ENCODE measurements at places on chromosomes 6 and 20.

- no peak for DNase-seq
Measured at GRCh38 chr6:25922301-25922700, 8.2 kb downstream of the SLC17A2 start.

DNA sequence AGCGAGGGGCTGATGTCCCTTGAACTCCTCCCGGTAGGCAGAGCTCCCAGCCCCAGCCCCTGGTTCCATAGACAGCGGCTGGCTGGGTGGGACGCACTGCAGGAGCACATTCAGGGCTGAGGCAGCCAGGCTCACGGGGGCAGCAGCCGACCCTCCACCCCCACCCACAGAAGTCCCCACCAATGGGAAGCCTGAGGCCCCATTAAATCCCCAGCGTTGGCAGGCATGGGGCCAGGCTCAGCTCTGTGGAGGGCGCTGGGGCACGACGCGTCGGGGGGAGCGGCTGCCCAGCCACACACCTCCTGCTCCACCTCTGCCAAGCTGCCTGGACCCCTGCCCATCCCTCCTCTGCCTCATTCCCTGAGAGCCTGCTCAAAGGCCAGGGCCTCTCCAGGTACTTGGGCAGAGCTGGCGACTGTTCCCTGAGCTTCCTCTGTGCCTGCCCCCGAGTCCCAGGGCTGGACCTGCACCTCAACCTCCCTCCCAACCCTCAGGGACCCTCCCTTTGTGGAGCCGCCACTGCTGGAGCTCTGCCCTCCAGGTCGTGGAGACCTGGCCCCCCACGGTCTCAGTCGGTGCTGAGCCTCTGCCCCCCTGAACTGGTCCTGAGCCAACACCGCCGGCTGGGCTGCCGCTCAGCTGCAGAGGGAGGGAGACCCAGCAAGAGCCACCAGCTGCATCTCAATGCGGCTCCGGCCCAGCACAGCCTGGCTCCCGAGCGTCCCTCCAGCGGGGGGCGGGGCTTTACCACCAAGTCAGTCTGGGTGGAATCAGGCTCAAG lies 9.1 kb downstream of the CHRNA4 start:
- DNase-seq: peak; percentile 85

DNA sequence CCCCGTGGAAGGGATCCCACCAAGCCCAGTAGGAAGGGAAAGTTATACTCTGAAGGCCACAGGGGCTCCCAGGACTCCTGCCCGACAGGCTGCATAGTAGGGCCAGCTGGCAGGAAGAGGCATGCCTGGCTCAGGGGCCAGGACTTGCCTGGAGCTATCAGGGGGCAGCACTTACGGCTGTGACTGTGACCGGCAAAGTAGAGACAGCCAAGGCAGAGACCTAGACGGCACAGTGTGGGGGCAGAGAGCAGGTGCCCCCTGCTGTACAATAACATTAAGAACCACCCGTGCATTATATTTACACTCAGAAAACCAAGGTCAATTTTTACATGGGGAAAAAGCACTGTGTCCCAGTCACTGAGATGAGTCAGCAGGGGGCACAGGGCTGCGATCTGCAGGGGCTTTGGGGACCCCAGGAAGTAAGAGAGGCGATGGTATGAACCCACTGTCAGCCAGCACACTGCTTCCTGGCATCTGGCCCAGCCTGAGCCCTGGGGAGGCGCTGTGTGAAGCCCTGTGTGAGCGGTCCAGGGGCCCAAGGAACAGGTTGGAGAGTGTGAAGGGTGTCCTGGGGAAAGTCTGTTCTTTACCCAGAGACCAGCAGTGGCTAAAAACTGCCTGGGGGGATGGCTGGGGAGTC lies 9.9 kb downstream of the CCDC167 start:
- DNase-seq: no peak

GRCh38 chr6:52053038-52053695 lies 34.2 kb downstream of the PKHD1 start:
- DNase-seq: no peak

DNA sequence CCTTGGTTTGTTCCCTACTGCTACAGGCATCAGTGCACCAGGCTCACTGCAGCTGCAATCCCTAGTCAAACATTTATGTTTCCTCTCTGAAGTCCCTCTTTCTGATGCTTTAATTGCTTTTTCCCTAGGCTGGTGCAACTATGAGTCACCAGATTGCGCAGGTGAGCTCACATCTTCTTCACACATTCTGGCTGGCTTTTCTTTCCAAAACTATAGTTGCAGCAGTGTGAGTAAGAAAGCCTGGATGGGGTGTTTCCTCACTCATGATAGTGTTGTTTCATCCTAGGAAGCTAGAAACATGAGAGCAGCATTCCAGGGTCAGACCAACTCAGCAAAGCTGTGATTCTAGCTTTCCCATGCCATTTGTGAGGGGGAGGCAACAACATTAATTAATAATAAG lies 296.4 kb downstream of the PAX1 start:
- DNase-seq: no peak

- no peak for DNase-seq
Measured at GRCh38 chr6:1009103-1009502, 302.8 kb upstream of the FOXQ1 start.

- no peak for DNase-seq
Measured at GRCh38 chr6:87846434-87846833, 144.4 kb upstream of the AKIRIN2 start.

- DNase-seq: peak; percentile 4
Measured at GRCh38 chr6:140485740-140486449, 1111.4 kb upstream of the CITED2 start.

GRCh38 chr20:1265226-1265915 lies 723 bp upstream of the SNPH start:
- DNase-seq: no peak

DNA sequence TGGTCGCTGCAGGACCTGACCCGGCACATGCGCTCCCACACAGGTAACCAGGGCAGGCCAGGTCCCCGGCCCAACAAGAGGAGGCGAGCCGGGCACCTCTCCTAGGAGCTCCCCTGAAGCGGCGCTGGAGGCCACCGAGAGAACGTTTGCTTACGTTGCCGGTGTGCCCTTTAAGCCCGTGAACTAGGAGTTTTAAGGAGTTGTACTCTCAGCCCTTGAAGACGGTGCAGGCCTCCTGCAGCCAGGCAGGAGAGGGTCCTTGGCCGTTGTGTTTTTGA lies 65.9 kb downstream of the SSR1 start:
- no peak for DNase-seq

GRCh38 chr6:56505512-56506260 lies 137.0 kb downstream of the DST start:
- DNase-seq: no peak

- no peak for DNase-seq
Measured at GRCh38 chr6:28751963-28752350, 171.8 kb downstream of the TRIM27 start.

GRCh38 chr6:46985943-46986342 lies 56.2 kb downstream of the ADGRF1 start:
- no peak for DNase-seq

DNA sequence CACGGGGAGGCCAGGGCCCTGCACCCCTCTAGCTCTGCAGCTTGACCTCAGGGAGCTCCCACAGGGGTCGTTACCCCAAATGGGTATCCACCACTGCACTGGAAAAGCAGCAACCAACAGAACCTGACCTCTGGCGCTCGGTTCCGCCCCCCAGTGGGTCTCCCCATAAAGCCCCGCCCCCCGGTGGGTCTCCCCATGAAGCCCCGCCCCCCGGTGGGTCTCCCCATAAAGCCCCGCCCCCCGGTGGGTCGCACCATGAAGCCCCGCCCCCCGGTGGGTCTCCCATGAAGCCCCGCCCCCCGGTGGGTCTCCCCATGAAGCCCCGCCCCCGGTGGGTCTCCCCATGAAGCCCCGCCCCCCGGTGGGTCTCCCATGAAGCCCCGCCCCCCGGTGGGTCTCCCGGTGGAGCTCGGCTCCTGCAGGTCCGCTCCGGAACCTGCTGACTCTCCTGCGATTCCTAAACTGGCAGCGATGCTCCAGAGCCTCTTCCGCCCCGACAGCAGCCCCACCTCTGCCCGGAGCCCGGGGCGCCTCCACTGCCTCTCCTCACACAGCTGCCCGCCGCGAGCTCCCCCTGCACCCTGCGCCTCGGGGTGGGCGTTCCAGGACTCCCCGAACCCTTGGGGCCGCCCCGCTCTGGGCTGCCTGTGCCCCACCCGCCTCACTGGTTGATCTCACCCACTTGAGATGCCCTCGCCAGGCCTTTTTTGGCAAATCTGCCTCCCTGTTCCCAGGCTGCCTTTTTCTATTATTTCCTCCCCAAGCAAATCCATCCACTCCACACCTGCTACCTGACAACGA lies 12.1 kb downstream of the SLC2A4RG start:
- DNase-seq: no peak

DNA sequence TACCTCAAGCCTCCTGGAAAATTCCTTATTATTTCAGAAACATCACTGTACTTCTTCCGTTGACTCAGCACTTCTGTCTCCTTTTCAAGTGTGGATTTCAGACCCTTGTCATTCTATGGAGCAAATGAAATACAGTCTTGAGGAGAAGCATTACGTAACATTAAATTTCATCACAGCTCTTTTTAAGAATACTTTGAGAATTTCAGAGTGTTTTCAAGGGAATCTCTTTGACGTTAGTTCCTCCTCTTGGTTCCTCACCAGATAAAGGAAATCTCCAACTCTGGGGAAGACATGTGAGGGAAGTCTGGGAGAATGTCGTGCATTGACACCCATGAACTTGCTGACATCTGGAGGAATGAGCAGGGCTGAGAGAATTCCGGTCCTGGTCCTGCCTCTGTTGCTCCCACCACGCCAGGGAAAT lies 32.3 kb downstream of the UST start:
- DNase-seq: no peak

- no peak for DNase-seq
Measured at GRCh38 chr6:115729036-115729435, 331.7 kb downstream of the FRK start.

DNA sequence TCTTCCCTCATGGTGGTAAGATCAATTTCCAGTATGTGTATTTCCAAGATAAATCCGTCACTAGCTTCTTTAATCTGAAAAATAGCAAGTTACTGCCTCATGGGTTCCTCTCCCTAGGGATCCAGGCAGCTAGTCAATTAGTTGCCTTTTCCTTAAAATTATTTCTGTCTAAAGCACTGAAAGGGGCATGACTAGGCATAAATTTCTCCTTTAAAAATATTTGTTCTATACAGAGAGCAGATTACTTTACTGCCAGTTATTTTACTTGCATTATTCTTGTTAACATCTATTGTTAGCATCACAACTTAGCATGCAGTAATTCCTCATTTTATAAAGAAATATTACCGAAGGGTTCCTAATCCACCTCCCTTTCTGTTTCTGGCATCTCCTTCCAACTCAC lies 1.4 kb downstream of the MTCL3 start:
- no peak for DNase-seq

- peak; percentile 49 for DNase-seq
Measured at GRCh38 chr6:75283907-75284631, 523 bp downstream of the TMEM30A start.

- no peak for DNase-seq
Measured at GRCh38 chr6:159935065-159935464, 33.8 kb upstream of the IGF2R start.

- no peak for DNase-seq
Measured at GRCh38 chr6:13453771-13454251, 33.6 kb downstream of the GFOD1 start.

- DNase-seq: no peak
Measured at GRCh38 chr6:77650098-77650663, 2.7 kb upstream of the MEI4 start.

DNA sequence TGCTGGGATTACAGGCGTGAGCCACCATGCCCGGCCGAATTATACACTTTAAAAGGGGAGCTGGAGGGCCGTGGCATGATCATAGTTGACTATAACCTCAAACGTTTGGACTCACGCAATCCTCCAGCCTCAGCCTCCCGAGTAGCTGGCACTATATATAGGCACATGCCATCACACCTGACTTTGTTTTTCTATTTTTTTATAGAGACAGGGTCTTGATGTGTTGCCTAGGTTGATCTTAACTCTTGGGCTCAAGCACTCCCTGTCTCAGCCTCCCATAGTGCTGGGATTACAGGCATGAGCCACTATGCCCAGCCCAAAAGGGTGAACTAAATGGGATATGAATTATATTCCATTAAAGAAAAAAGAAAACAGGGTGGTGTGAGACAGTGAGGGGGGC lies 7.8 kb downstream of the PTGIS start:
- no peak for DNase-seq

- no peak for DNase-seq
Measured at GRCh38 chr6:71392276-71392675, 103.7 kb downstream of the OGFRL1 start.

DNA sequence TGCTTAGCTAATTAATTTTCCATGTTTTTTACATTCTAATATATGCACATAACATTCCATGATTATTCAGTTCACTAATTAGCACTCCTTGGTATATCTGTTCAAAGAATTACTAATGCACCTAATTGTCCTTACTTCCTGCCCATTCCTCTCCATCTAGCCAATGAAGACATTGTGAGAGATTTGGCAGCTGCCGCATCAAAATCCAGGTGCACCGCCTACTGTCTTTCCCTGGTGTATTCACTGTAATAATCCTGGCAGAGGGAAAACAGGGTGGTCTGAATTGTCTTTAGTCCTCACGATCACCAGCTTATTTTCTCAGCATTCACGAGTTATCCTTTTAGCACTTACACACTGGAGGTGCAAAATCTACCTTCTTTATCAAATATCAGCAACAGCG lies 61.0 kb upstream of the SCGN start:
- no peak for DNase-seq

GRCh38 chr6:155544677-155545076 lies 89.0 kb upstream of the NOX3 start:
- no peak for DNase-seq

- no peak for DNase-seq
Measured at GRCh38 chr20:41984031-41984430, 365.9 kb upstream of the CHD6 start.

- DNase-seq: peak; percentile 62
Measured at GRCh38 chr6:36594816-36595643, 868 bp downstream of the SRSF3 start.
